Myocyte (in vitro differentiated cells): ENCODE measurements at places on chromosomes 13 and 19. TPM values are rescaled to one million over a fixed set of nuclear protein-coding genes. Genes with fewer than 3 reads are reported as not detected.
A peak's percentile ranks its signal among the peaks of the same experiment; 100 is the strongest.

DNA sequence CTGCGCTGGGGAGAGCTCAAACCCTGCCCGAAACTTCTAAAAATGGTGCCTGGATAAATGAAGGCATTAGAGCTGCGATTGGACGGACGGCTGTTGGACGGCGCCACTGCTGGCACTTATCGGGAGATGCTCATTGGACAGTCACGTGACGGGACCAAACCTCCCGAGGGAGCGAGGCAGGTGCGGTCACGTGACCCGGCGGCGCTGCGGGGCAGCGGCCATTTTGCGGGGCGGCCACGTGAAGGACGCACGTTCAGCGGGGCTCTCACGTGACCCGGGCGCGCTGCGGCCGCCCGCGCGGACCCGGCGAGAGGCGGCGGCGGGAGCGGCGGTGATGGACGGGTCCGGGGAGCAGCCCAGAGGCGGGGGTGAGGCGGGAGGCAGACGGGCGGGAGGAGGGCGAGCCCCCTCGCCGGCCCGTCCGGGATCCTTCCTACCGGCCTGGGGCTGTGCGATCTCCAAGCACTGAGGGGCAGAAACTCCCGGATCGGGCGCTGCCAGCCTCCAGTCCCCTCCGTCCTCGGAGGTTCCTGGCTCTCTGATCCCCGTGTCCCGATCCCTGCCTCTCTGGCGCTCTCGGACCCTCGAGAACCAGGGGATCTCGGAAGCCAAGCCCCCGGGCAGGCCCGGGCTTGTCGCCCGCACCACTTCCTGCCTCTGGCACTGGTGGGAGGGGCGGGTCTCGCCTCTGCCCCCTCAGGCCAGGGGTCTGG lies at the start of gene BAX:
Gene BAX (plus strand): TSS at position 281 of the 713 bp plus-strand sequence. CDS start 54 bp downstream, at position 335.
- peak; percentile 98 for DNase-seq

DNA sequence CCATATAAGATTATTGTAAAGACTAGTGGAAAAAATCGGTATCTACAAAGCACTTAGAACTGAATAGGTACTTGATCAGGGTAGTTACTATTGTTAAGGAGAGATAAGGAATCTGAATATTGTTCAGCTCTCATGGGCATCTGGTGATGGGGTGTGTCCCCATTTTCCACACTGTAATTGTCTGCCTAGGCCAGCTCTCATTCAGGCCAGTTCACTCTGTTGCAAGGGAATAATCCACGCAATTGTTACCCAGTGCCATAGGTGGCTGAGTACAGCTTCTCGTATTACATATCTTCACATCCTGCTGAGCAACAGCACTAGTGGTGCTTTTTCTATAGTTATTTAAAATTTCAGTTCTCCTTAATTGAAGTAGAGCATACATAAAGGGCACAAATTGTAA lies 45.6 kb upstream of the C13orf42 start:
- no peak for DNase-seq

- no peak for DNase-seq
These were observed 417.1 kb downstream of the OLFM4 start for GRCh38 chr13:53445686-53446085.

GRCh38 chr13:110414283-110414682 lies 107.2 kb downstream of the COL4A2 start:
- DNase-seq: no peak

- no peak for DNase-seq
These were observed 391.5 kb upstream of the MIR17HG start for GRCh38 chr13:90956031-90956430.

DNA sequence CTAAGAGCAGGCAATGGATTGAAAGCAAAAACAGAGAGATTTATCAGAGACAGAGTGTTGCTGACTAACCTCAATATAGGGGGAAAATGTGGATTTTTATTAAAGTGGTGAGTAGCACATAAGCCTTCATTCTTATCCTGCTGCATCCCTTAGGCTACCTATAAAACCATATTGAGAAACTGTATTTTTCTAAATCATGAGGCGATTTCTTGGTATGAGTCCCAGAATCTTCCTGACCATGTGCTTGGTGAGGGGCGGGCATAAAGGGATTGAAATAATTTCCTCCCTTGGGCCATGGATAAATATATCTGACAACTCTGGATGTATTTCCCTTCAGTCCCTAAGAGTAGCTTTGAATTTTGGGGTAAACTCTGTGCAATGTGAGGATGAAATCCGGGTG lies 72.8 kb downstream of the EFNB2 start:
- DNase-seq: no peak

- DNase-seq: no peak
These were observed 23.0 kb upstream of the MTRF1 start for GRCh38 chr13:41286370-41286769.

DNA sequence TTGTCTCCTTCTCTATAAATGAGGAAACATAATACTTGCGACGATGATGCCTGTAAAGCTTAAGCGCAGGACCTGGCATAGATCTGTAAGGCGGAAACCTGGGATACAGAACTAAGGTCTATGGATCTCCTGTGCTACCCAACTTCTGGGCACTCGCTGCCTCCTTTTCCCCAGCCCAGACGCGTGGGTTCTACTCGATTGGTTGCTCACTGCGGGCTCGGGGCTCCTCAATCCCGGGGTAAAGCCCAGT lies 615 bp upstream of the PSMC4 start:
- DNase-seq: no peak

DNA sequence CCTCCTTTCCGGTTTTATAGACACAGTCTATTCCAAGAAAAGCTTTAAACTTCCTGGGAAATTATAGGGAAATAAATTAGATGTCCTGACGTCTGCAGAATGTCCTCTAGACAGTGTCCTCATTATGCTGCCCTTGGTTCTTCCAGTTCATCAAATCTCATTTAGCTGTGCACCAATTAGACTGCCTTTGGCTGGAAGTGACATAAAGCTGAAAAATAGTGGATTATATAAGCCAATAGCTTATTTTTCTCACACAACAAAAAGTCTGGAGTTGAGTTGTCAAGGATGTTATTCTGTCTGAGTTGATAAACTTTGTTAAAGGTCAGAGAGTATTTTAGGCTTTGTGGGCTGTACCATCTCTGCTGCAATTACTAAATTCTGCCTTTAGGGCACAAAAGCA lies 314.8 kb upstream of the TMTC4 start:
- DNase-seq: no peak

- no peak for DNase-seq
These were observed 95.1 kb downstream of the CAB39L start for GRCh38 chr13:49348751-49349150.

DNA sequence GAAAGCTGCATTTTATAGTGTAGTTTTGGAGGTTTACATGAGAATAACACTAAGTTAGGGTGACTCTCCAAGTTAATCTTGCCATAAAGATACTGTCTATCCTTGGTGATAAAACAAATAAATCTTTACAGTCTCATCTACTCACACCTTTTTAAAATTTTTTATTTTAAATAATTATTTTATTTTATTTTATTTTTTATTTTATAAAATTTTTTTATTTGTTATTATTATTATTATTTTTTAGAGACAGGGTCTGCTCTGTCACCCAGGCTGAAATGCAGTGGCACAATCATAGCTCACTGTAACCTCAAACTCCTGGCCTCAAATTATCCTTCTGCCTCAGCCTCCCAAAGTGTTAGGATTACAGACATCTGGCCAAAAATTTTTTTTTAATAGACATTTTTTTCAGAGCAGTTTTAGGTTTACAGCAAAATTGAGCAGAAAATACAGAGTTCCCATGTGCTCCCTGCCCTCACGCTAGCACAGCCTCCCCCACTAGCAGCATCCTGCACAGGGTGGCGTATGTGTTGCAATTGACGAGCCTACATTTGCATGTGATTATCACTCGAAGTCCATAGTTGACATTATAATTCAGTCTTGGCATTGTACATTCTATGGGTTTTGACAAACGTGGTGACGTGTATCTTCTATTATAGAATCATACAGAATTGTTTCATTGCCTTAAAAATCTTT lies 41.0 kb downstream of the RASL11A start:
- DNase-seq: no peak

DNA sequence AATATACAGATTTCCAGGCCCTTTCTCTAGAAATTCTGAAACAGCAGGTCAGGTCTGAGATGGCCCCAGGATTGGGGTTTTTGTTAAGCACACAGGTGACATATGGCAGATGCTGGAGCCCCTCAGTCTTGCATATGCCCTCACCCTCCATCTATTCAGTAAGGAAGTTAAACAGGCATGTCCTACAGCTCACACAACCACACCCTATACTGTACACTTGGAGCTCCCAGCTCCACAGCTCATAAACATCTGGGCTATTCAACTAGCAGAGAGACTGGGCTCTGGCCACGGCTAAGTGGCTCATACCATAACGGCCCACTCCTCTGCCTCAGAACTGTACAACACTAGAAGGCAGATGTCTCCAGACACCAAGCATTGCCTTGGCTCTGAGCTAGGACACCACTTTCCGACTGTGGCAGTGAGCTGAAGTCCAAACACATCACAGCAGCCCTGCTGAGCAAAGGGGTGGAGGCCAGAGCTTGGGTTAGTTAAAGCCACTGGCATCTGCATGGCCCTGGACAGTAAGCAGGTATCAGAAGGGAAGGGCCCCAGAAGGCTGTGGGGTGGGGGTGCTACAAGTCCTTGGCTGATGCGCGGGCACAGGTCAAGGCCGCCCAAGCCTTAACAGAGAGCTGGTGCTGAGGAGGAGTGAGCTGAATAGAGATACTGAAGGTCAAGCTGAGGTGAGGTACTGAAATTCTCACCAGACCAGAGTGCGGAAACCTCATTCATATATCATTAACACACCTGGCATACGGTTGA lies 79.1 kb downstream of the ABCC4 start:
- DNase-seq: no peak

DNA sequence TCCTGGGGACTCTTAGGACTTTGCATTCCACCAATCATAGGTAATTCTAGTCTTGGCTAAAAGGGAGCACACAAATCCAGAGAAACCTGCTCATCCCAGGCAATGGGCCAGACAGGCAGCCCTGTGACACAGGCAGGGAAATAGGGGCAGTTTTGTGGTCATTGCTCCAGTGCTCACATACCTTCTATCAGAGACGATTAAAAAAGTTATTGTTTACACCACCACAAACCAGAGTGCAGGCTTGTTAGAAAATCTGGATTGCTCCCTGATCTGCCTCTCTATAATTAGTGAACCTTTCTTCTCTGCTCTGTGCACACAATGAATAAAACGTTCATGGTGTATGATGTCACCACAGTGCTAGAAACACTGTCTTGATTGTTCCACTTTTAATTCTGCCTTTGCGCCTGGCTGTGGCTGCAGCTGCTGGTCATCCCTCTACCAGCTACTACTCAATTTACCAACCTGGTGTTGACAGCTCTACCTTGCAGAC lies 121.6 kb upstream of the SPATA13 start:
- DNase-seq: peak; percentile 86

- DNase-seq: peak; percentile 83
These were observed 27.0 kb downstream of the NFIX start for GRCh38 chr19:13022111-13022858.

DNA sequence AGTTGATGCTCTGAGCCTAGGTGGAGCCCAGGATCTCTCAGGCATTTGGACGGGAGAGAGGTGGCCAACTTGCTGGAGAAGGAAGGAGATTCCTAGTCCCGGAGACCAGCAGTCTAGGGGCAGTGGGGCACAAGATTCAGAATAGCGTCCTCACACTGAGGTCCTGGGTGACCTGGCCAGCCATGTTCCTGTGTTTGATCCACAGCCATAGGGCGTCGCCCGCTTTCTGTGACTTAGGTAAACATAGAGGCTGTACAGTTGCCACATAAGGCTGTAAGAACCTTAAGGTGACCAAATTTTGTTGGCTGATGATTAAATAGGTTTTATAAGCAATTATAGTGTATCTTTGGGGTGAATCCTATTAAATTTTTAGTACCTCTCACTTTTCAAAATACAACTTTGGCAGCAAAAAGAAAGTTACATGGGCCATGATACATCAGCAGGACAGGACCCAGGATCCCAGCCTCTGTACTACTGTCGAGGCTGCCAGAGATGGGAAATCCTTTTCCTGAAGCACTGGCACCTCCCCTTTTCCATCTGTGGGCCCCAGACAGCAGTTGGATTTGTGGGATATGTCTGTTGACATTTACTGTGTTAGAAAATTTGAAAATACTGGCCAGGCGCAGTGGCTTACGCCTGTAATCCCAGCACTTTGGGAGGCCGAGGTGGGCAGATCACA lies 37.5 kb downstream of the TSSK6 start:
- DNase-seq: no peak

DNA sequence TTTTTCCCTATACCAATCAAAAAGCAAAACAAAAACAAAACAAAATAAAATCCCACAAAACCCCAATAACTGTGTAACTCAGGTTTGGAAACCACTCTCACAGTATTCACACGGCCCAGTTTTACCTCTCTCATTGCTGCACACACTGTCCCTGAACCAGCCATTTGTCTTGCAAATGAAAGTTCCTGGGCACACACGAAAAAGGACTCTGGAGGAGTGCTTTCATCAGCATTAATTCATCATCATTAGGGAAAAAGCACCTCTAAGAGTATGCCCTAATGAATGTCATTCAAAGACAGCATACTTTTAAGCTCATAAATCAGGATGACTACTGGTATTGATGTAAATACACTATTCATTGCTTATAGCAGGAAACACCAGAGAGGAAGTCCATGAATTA lies 306.3 kb downstream of the DNAJC15 start:
- DNase-seq: no peak

DNA sequence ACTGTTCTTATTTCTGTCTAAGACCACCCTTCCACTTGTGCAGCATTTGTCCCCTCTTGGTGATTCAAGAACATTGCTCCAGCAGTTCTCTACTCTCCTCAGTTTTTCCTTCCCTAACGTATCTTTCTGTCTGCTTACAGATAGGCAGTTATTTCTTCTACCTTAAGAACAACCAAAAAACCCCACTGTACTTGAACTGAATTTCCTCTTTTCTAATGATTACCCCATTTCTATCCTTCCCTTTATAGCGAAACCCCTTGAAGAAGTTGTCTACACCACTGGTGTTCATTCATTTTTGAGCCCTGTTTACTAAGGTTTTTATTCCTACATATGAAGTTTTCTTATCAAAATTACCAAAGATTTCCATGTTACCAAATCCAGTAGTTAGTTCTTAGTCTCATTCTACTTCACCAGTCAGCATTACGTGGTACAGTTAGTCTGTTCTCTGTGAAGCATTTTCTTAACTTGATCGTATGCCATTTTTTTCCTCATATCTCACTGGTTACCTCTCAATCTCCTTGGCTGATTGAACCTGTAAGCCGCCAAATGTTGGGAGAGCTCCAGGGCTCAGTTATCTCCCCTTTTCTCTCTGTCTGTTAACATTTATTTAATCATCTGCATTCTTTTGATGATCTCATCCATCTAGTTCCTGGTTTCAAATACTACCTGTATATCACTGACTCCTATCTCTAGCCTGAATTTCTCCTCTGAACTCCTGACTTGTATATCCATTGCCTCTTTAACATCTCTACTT lies 9.0 kb downstream of the LSM14A start:
- no peak for DNase-seq

GRCh38 chr13:56923626-56924140 lies 217.0 kb upstream of the PRR20A start:
- no peak for DNase-seq

Gene KCNN1
- not detected in 2 replicates for total RNA-seq

Gene ZNF358
- total RNA-seq: 70.8 and 83.6 TPM in 2 replicates

Gene ZNF649
- total RNA-seq: 8.3 and 11.0 TPM in 2 replicates

Gene NECTIN2
- total RNA-seq: 79.1 and 113 TPM in 2 replicates

Gene KLK6
- not detected in 2 replicates for total RNA-seq

Gene TEKTIP1
- total RNA-seq: not detected in 2 replicates

Gene EFNA2
- total RNA-seq: not detected in 2 replicates

Gene MIA
- not detected in 2 replicates for total RNA-seq

Gene ZNF17
- total RNA-seq: 5.2 and 9.8 TPM in 2 replicates

Gene NCCRP1
- not detected in 2 replicates for total RNA-seq

Gene CEACAM19
- 4.9 and 6.9 TPM in 2 replicates for total RNA-seq
